ENCODE measurements at places on chromosomes 4 and X. TPM values are rescaled to one million over a fixed set of nuclear protein-coding genes. Genes with fewer than 3 reads are reported as not detected.

GRCh38 chr4:7843831-7844593 is 95.6 kb downstream of the AFAP1 start:
- DNase-seq = peak; percentile 69
- H3K27ac ChIP-seq = no peak overlapping the region
- H3K27me3 ChIP-seq = no peaks in the 10 kb centered on the region

- no peak for DNase-seq
- H3K4me1 ChIP-seq = no peaks in the 10 kb centered on the region
- H3K27me3 ChIP-seq = no peaks in the 10 kb centered on the region
- H3K4me3 ChIP-seq = no peak overlapping the region
- no peaks in the 10 kb centered on the region for H3K36me3 ChIP-seq
Observed at GRCh38 chrX:97858592-97858991, 974.9 kb downstream of the RPA4 start.

- no peaks in the 10 kb centered on the region for H3K4me1 ChIP-seq
- no peak for DNase-seq
- H3K4me3 ChIP-seq = no peak overlapping the region
- no peak overlapping the region for H3K27ac ChIP-seq
- H3K36me3 ChIP-seq = no peaks in the 10 kb centered on the region
- H3K27me3 ChIP-seq = no peaks in the 10 kb centered on the region
Observed at GRCh38 chr4:6165766-6166165, 34.6 kb downstream of the JAKMIP1 start.

DNA sequence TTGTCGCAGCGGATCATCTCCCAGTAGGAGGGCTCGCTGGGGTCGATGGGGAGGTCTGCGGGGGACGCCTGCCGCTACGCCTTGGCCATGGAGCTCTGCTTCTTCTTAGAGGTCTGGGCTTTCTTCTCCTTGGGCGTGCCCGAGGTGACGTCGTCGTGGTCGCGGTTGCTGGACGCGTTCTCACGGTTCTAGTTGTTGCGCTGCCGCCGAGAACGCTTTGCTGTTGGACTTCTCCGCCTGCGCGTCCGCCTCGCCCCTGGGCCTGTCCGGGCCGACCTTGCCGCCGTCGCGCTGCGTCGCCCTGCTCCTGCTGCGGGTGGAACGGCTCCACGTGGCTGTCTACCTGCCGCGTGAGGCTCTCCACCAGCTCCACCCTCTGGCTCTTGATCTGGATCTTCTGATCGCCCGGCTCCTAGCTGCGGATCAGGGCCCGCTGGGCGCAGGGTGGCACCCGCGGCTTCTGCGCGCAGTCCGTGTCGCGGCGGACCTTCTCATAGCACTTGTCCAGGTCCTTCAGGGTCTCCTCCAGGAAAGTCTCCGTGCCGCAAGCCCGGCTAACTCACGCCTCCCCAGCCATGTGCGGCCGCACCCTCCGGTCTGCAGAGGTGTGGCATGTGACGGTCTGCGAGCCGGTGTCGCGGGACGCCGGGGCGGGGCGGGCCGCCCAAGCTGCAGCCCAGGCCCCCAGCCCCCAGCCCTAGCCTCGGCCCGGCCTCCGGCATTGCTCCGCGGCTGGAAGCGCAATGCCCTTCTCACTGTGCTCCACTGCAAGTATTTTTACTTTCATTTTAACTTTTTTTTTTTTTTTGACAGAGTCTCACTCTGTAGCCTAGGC is 40.5 kb upstream of the OGT start:
- H3K27ac ChIP-seq = no peak overlapping the region
- H3K4me1 ChIP-seq = no peaks in the 10 kb centered on the region
- H3K27me3 ChIP-seq = no peaks in the 10 kb centered on the region
- peak overlapping the region; percentile 48 for H3K4me3 ChIP-seq

Gene SMARCA1
- total RNA-seq = 190 TPM

Gene WDR1
- 165 TPM for total RNA-seq
